Left colon (tissue), 2 donors: ENCODE measurements at places on chromosomes 1 and 21.

DNA sequence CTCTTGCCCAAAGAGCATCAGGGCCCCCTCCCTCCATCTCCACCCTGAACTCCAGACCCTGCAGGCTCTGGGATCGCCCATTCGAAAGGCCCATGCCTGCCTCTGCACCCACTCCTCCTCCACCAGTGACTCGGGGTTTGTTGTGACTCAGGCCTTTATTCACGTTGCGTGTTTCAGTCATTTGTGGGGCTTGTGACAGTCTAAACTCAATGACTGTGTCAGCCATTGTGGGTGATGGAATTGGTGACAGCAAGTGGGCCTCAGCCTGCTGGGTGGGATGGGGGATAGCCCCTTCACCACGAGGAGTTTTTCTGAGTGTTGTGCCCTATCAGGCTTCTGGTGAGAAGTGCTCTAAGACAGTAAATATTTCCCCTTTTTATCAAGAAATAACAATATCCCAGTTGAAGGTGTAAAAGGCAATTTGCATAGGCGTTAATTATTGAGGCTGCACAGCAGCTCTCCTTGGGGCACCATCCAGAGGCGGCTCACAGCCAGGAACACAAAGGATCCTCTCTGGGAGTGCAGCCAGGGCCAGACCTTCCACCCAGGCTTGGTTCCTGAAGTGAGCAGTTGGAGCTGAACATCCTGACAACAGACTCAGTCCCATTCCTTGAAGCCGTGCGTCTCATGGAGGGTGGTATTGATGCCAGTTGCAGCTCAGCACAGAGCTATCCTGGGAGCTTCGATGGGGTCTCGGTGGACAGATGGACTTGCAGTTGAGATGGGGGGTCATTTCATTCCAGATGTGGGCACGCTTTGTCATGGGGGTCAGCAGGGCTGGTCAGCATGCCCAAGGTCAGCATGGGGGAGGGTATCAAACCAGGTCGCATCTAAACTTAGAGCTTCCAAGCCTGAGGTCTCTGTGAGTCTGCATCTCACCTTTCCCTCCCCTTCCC, 135.6 kb upstream of the CACNA1E start:
- DNase-seq: no peak

GRCh38 chr1:186530109-186530508, 69.2 kb upstream of the PDC start:
- DNase-seq: no peak

- no peak for DNase-seq
Observed at GRCh38 chr21:35116777-35117176, 67.7 kb upstream of the RUNX1 start.

DNA sequence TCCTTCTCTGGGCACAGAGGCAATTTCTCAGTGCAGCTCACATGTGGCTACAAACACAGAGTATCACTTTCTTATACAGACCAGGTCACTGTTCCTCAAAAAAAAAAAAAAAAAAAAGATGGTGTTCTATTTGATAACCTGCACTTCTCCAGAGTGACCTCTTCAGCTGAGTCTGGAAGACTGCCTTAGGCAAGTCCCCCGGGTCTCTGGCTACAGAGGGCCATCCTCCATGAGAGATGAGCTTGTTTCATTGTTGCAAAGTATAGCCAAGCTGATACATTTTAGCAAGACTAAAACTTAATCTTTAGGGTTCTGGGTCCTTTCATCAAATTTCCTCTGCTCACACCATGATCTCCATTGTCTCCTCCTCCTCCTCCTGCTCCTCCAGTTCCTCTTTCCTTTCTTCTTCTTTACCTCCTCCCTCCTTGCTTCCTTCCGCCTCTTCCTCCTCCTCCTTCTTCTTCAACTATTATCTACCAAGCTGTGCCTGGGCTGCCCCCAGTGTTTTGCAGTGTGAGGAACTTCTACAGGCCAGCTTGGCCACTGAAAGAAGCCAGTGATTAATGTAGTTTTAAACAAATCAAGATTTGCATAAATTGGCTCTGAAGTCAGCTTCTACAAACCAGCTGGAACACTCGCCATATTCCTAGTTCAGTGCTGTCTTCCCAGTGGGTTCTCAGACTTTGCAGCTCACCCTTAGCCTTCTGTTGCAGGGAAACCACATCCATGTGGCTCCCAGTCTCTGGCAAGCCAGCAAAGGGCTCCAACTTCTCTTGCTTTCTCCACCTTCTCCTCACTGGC, 139.4 kb downstream of the RUNX1 start:
- DNase-seq: no peak

DNA sequence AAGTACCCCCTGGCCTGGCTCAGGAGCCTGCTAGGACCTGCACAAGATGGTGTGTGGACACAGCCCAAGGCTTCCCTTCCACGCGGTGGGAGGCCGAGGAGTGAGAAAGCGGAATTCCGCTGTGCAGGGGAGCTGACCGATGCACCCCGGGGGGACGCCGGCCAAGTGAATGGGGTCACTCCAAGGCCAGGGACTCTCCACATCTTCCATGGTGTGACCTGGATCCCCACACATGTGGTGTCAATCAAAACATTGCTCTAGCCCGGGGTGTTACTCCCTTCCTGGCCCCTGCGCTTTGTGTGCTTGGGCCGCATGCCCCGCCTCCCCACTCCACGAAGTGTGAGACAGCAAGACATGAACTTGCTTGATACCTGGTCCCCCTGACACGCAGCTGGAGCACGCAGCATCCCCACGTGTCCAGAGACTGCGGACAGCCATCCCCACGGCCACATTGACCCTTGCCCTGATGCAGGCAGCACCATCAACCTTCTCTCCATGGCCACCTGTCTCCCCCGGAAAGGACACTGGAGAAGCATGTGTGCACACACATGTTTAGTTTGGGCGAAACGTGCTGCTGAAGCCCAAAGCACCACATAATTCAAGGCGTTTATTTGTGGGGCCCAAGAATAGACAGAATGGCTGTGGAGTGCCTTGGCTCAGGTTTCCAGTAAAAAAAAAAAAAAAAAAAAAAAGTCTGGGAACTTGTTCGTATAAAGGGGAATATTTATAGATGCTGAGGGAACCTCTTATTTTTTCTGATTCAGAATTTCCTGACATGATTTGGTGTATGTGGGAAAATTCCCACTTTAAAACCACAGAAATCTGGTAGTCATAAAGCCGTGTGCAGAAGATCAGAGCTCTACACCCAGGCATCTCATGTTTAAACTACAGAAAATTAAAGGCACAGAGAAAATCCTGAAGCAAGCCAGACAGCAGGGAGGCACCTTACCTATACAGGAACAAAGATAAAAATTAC, 171.7 kb downstream of the HUNK start:
- DNase-seq: no peak

DNA sequence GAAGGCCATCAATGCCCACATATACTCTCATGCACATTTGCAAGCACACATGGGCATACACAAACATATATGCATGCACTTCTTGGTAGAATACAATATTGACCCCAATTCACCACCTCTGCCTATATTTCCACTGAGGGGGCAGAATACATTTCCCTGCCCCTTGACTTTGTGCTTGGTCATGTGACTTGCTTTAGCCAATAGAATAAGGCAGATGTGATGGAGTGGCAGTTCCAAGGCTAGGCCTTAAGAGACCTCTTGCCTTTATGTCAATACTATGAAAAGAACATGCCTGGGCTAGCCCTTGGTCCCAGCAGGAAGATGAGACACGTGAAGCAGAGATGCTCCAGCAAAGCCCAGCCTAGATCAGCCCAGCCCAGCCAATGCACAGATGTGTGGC, 66.0 kb upstream of the GRIK3 start:
- DNase-seq: no peak

GRCh38 chr21:35517865-35518264, 468.8 kb upstream of the RUNX1 start:
- DNase-seq: no peak

- no peak for DNase-seq
Observed at GRCh38 chr1:39293375-39294070, 89.0 kb downstream of the MACF1 start.

GRCh38 chr1:221748981-221749380, 7.1 kb upstream of the DUSP10 start:
- DNase-seq: no peak

DNA sequence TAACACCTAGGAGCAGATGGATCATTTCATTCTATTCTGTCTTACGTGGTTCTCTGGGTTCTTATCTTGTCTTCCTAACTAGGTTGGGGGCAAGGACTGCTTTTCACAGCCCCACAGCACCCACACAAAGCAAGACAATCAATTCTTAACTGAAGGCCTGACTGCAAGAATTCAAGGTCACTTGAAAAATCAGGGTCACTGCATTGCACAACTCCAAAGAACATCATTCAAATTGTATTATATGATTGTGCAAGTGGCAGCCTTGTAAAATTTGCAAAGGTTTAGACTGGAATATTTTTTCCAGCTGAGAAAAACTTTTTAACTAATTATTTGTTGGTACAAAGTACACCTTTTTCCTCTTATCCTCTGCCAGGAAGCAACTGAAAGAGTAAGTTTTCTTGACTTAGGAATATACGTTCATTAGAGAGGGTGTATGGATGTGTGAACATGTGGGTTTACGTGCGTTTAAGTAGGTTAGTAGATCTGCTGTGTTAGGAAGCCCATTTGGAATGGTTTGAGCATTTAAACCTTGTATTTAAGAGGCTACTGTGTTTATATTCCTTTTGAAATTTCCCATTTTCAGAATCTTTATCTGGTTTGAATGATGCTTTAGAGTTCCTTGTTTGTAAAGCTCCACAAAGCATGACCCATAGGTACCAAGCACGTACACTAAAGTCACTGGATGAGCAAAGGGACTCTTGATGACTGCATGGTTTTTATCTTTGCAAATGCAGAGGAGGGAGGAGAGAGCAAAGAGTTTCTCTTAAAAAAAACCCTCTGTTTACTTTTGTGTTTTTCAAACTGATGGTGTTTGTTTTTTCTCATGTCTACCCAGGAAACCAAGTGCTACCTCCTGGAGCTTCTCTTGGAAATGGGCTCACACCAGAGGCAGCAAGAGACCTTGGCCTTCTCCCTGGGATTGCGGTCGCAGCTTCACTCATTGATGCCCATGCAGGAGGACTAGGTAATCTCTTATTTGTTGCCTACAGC, 214.9 kb downstream of the FGGY start:
- no peak for DNase-seq

GRCh38 chr1:20325844-20326420, 35.3 kb downstream of the VWA5B1 start:
- DNase-seq: no peak

DNA sequence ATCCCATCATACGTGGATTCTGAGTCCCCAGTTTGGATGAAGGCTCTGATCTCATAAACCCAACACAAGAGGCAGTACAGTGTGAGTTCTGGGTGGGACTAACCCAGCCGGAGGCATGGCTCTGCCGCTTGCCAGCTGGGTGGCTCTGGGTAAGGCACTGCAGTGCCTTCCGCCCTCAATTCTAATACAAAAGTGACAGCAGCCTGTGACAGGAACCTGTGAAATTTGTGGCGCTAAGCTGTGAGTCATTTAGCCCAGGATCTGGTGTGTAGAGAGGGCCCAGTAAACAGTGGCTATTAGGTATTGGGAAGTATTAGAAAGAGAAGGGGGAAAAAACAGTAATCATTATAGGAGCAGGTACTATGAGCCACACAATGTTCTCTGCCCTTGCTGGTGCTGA, 23.3 kb downstream of the HSPG2 start:
- DNase-seq: no peak

DNA sequence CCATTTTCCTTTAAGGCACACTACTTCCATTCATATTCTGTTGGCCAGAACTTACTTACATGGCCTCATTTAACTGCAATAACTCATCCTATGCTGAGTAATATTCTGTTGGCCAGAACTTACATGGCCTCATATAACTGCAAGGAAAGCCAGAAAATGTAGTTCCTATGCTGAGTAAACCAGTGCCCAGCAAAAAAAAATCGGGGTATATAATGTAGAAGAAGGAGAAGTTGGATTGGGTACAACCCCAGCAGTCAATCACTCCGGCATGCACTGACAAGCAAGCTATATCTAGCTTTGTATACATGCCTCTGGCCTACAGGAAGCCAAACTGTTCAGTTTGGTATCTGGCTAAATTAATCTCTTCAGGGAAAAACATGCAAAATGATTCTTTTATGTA, 39.4 kb upstream of the PPIH start:
- no peak for DNase-seq

- no peak for DNase-seq
Observed at GRCh38 chr1:97159342-97159741, 437.8 kb downstream of the PTBP2 start.

DNA sequence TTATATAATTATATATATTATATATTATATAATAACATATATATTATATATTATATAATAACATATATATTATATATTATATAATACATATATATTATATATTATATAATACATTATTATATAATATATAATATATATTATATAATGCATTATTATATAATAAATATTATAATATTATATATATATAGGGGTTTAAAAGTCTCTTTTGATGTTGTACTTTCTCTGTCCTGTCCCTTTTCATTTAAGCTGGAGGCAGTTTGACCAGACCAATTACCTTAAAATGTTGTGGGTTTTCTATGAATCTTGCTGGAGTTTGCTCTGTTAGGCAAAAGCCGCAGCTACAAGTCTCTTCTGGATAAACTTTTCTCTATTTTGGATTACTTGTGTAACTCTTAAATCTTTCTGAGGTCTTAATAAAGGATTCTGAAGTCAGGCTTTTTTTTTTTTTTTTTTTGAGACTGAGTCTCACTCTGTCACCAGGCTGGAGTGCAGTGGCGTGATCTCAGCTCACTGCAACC, 22.2 kb upstream of the KIF1B start:
- DNase-seq: no peak

GRCh38 chr1:17819129-17819802, 64.1 kb downstream of the ACTL8 start:
- DNase-seq: no peak

GRCh38 chr1:20107796-20108195, 11.5 kb downstream of the PLA2G2D start:
- no peak for DNase-seq

DNA sequence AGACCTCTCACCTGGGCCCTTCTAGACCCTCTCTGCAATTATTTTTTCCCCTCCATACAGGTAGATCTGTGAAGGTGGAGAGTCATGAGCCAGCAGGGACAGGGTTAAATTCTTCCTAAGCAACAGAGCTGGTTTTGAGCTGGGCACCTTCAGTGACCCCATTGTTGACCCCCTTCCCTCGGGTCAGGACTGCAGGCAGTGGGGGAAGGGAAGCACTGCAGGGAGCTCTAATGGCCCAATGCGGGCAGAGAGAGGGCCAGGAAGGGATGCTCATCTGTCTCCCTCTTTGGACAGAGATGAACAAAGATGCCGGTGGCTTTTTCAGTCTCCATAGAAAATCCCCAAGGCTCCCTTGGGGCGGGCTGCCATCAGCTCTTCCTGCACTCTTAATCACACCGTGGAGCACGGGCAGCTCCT, 21.4 kb downstream of the SOX13 start:
- no peak for DNase-seq

GRCh38 chr1:242455052-242455361, 69.5 kb downstream of the PLD5 start:
- DNase-seq: no peak

DNA sequence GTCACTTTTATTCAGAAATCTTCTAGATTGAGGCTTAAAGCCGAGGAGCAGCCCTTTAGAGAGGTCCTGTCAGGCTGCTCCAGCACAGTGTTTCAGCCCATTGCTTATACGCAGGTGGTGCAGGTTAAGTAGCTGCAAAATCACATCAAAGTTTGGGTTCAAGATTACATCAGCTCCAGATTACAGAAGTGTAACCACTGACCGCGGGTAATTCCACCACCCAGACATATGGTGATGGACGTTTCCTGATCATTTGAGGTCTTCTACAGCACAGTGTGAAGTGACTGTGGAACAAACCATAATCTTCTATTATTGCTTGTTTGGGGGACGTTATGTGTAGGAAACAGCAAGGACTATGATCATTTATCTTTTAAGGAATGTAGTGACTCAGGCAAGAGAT, 11.8 kb downstream of the C1orf115 start:
- DNase-seq: no peak

GRCh38 chr1:117611121-117611601, 5.3 kb downstream of the TENT5C start:
- DNase-seq: no peak
